ENCODE measurements at places on chromosomes 13 and 19. TPM values are rescaled to one million over a fixed set of nuclear protein-coding genes. Genes with fewer than 3 reads are reported as not detected.

DNA sequence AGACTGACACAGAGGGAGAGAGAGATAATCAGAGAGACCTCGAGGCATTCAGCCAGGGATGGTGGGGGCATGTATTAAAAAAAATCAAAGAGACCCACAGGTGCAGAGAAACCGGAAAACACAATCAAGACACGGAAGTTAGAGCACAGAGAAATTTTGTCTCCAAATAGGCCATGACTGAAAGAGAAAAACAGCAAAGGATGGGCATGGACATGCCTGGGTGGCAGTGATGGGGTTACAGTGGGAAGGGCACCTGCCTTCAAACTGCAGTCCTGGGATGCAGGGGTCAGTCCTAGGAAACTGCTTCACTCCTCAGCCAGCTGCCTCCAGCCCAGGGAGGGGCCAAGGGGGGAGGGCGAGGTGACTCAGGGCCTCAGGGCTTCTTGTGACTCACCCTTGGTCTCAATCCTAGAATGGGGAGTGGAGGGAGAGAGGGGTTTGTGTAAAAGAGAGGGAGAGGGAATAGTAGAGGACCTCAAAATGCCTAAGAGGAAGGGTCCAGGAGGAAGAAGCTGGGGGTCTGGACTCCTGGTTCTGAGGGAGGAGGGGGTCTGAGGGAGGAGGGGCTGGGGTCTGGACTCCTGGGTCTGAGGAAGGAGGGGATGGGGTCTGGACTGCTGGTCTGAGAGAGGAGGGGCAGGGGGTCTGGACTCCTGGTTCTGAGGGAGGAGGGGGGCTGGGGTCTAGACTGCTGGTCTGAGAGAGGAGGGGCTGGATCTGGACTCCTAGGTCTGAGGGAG, 3.6 kb upstream of the KCNN4 start:
- DNase-seq = peak; percentile 69

DNA sequence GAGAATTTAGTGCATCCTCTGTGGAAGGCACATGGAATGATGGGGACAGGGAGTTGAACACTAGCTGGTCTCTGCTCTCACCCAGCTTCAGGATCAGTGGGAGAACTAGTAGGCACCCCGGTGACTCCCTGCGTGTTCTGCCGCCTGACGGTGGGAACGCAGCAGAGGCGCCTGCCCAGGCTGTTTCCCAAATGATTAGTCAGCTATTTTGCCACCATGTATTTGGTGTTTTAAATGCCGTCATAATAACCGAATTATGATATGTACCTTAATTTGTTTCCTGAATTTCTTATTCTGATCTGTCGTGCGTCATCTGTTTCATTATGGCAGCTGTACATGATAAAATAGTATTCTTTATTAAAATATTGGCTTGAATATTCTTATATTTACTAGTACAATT, 115.9 kb upstream of the GJB6 start:
- no peak for DNase-seq

DNA sequence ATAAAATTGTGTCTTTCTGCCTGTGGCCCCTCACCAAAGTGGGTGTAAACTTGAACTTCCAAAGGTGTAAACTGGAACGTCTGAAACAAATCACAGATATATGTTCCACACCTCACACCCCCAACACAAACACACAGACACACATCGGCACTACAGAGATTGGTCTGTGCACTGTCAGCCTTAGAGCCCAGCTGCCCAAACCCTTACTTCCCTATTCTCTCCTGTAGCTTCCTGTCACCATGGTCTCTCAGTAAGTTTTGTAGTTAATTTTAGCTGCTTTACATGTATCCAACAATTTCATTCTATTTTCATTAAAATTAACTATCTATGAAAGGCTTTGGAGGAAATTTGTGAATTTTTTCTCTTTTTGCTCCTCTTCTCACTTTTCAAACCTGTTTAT, 5.4 kb downstream of the TM9SF2 start:
- peak; percentile 65 for DNase-seq

- no peak for DNase-seq
Measured at GRCh38 chr13:100517135-100517534, 71.5 kb downstream of the GGACT start.

GRCh38 chr19:38656171-38656981, 8.9 kb downstream of the ACTN4 start:
- DNase-seq = peak; percentile 46

DNA sequence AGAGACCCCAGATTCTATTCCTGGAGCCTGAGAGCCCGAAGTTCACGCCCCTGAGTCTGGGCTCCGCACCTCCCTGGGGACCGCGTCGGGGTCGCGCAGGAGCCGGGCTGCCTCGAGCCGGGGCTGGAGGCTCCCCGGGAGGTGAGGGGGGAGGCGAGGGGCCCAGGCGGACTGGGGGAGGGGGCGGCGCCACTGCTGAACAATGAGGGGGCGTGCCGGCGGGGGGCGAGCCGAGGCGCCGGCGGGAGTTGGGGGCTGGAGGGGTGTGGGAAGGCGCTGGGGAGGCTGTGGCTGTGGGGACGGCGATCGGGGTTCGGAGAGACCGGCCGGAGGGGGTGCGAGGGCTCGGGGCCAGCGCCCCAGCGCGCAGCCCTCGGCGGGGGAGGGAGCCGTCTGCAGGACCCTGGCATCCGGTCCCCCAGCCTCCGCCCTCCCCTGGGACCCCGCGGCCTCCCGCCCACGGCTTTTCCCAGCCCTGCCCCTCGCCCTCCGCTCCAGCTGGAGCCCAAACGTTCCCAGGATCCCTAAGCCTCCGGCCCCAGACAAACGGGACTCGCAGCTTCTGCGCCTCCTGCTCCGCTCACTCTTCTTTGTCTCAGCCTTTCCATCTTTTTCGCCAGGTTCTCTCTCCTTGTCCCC, 922 bp downstream of the PLEKHG2 start:
- no peak for DNase-seq

- DNase-seq = no peak
Measured at GRCh38 chr19:57886046-57886445, 2.8 kb downstream of the ZNF814 start.

- no peak for DNase-seq
Measured at GRCh38 chr19:14830702-14831101, 4.3 kb downstream of the OR7A5 start.

GRCh38 chr19:38389957-38390924, 1.7 kb downstream of the SPRED3 start:
- no peak for DNase-seq

DNA sequence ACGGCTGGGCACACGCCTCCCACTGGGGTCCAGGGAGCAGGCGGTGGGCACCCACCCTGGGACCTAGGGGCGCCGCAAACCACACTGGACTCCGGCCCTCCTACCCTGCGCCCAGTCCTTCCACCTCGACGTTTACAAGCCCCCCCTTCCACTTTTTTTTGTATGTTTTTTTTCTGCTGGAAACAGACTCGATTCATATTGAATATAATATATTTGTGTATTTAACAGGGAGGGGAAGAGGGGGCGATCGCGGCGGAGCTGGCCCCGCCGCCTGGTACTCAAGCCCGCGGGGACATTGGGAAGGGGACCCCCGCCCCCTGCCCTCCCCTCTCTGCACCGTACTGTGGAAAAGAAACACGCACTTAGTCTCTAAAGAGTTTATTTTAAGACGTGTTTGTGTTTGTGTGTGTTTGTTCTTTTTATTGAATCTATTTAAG, 1.6 kb downstream of the JUNB start:
- no peak for DNase-seq

The IZUMO4 gene
- 2.2 TPM for total RNA-seq

The MCF2L gene
- 3.2 TPM for total RNA-seq

Data from hematopoietic multipotent progenitor cell (in vitro differentiated cells).